ENCODE measurements at places on chromosomes 11 and 22.

GRCh38 chr22:36285017-36285416 is 32.1 kb downstream of the APOL1 start:
- no peak for DNase-seq

GRCh38 chr22:38870312-38870741 is 1.7 kb downstream of the CBX6 start:
- peak; percentile 81 for DNase-seq

- DNase-seq, result no peak
Measured at GRCh38 chr11:11036848-11037732, 179.2 kb upstream of the ZBED5 start.

DNA sequence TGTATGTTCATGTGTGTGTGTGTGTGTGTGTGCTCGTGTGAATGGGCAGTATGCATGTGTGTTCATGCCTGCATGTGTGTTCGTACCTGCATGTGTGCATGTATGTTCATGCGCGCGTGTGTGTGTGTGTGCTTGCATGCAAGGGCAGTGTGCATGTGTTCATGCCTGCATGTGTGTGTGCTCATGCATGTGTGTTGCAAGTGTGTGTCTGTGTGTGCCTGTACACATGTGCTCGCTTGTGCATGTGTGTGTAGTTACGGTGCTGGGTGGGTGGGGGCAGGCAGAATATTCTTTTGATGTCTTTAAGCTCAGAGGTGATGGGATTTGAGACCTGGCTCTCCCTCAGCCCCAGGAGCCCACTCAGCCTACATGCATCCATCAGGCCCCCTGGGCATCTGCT is 822.1 kb downstream of the BRD1 start:
- no peak for DNase-seq

DNA sequence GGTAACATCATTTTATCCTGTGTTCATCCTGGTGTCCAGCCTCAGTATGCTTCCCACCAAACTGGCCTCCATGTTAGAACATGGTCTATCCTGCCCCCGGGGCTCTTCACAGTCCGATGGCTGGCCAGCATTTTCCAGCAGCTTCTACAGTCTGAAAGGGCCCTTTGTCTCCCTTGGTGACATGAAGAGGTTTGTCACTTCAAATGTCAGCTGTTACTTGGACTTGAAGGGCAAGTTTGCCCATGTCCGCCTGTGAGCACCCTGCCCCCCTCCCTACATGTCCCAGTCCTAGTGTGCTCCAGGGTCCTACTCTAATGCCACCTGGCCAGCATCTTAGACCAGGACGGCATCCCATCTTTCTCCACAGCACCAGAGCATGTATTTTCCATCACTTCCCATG is 24.7 kb downstream of the PATZ1 start:
- no peak for DNase-seq

DNA sequence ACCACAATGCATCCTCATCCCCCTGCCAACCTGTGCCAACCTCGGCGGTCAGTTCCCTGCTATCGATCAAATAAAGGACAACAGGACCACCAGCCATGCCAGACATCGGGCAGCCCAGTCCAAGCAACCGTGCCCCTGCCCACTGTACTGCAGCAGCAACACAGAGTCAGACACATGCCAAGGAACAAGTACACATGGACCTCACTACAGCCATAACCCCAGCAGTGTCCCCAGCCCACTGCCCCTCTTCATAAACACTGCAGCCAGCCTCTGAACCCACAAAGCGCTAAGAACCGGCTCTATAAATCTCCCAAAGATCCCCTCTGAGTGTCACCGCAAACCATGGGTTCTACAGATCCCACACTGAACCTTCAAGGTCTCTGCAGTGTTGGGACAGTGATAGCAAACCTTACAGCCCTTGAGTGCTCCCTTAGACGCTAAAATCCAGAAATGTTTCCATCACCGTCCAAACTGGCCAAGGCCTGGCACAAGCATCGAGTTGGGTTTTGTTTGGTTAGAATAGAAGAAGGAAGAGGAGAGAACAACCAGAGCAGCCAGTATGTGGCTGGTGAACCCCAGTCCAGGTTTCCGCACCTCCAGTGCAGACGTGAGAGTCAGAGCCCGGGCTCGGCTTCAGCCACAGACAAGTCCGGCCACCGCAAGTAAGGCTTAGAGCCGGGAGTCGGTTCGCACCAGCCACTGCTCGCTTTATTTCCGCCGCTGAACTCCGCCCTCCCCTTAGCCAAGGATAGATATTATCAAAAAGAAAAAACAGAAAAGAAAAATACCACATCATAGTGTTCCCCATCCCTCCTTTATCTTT is 7.9 kb downstream of the PAX6 start:
- DNase-seq, result no peak

GRCh38 chr22:47309476-47309875 is 547.0 kb downstream of the TBC1D22A start:
- DNase-seq, result no peak

GRCh38 chr11:35986947-35987346 is 43.1 kb downstream of the LDLRAD3 start:
- no peak for DNase-seq

- no peak for DNase-seq
Measured at GRCh38 chr11:2129308-2129698, 9.9 kb downstream of the IGF2 start.

GRCh38 chr11:134558916-134559601 is 147.0 kb upstream of the B3GAT1 start:
- no peak for DNase-seq

GRCh38 chr22:42655693-42656092 is 6.5 kb upstream of the CYB5R3 start:
- DNase-seq, result no peak

- no peak for DNase-seq
Measured at GRCh38 chr11:65055538-65055937, 2.8 kb downstream of the NAALADL1 start.

- no peak for DNase-seq
Measured at GRCh38 chr22:20428496-20429253, 8.9 kb downstream of the SCARF2 start.

- DNase-seq, result no peak
Measured at GRCh38 chr11:71976551-71976950, 22.2 kb upstream of the IL18BP start.

- DNase-seq, result no peak
Measured at GRCh38 chr11:74678041-74678440, 53.2 kb downstream of the CHRDL2 start.

GRCh38 chr22:30348404-30348803 is 8.3 kb downstream of the SF3A1 start:
- no peak for DNase-seq

DNA sequence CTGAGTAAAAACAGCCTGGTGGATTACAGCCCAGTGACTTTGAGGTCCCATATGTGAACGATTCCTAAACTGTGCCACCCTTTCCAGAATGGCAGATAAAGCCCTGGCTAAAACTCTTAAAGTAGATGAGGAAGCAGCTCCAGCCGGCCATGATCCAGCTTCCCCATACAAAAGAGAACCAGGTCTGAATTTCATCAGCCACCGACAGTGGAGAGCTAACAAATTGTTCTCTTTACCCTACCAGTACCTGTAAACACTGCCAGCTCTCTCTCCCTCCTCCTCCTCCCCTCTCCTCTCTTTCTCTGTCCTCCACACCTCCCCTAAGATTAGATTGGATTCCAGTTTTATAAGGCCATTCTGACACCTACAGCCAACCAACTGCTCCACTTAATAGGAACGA is 176.9 kb downstream of the DSCAML1 start:
- no peak for DNase-seq

GRCh38 chr22:45398214-45398613 is 15.2 kb downstream of the SMC1B start:
- no peak for DNase-seq

GRCh38 chr22:37103151-37103550 is 6.4 kb downstream of the TMPRSS6 start:
- DNase-seq, result no peak

DNA sequence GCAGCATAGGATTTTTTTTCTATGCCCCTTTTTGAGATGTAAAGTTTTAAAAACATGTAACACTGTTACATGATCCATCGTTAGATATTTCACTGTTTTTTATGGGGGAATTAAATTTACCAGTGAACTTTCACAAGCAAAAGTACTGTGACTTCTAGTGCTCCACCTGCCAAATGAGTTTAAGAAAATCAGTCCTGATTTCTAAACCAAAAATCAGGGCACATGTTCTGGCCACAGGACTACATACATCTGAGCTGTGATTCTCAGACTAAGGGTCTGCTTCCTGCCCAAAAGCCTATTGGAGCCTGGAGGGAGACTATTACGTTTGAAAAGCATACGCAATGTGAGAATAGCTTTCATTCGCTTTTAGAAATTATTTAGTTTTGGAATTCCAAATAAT is 22.5 kb downstream of the TMPRSS13 start:
- DNase-seq, result no peak

- no peak for DNase-seq
Measured at GRCh38 chr11:71156301-71156700, 96.1 kb downstream of the SHANK2 start.

- DNase-seq, result no peak
Measured at GRCh38 chr11:77402218-77402556, 71.7 kb downstream of the PAK1 start.

GRCh38 chr22:32417906-32418305 is 5.9 kb upstream of the RTCB start:
- no peak for DNase-seq

DNA sequence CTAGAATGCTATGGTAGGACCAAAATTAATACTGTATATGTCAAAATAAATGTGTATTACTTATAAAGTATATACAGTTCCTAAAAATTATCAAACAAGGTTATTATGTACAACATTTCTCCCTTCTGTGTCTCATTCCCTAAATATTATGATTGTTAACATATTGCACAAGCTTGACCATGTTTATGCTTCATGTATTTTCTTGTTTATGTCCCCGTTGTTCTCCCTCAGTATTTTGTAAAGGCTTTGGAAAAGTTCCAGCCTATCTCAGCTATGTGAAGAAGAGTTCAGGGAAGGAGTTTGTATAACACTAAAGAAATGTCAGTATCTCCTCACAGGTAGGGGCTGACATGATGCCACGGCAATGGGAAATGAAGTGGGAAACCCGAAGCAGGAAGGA is 19.6 kb downstream of the ADM start:
- DNase-seq, result no peak

DNA sequence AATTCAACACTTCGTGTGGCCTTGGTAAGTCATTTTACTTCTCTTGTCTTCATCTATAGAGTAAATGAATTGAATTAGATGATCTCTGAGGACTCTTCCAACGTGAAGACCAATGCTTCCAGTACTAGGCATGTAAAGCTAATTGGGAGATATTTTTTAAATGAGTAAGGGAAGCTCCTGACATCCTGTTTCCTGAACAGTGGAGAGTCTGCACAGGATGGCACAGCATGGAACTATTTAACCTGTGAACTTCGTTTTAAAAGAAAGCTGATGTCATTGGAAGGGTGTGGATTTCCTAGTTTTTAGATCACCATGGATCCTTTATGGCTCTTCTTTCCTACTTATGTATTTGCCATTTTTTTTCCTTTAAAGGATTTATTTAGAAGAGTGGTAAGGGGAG is 48.4 kb upstream of the HSD17B12 start:
- no peak for DNase-seq

GRCh38 chr22:19974268-19974861 is 32.7 kb upstream of the TXNRD2 start:
- DNase-seq, result no peak

DNA sequence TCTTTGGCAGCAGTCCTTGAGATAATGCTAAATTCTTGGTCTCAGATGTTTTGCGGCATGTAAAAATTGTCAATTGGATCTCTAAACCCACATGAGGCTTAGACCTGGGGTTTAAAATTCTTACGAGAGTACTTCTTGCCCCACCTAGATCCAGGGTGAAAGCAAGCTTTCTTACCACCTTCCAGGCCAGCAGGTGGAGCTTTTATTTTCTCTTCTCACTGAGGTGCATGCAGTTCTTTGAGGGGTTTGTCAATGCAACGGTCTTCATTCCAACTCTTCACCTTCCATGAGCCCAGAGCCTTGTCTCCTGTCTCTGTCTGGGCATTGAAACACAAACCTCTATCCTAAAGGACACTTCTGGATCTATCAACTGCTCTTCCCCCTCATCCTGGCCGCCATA is 154.1 kb downstream of the MYO18B start:
- no peak for DNase-seq

DNA sequence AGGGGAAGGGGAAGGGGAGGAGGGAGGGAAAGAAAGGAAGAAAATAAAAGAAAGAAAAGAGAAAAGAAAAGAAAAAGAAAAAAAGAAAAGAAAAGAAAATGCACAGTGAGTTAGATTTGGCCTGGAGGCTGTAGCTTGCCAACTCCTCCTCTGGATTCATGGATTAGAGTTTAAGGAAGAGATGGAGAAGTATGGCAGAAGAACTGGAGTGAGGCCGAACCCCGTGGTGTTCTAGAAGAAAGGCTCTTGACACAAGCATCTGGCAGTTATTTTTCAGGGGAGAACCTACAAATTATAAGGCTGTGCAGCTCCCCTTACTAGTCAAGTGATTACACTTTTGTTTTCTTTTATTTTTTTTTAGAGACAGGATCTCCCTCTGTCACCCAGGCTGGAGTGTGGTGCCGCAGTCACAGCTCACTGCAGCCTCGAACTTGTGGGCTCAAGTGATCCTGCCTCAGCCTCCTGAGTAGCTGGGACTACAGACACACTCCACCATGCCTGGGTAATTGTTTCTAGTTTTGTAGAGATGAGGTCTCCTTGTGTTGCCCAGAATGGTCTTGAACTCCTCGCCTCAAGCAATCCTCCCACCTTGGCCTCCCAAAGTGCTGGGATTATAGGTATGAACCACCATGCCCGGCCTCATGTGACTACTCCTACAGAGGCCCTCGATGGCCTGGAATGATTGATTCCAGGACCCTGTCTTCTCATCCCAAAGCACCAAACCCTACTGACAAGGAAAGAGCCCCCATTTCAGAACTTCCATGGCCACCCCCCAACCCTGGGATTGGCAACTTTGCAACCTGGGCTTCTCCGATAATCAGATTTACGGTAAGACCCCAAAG is 19.5 kb downstream of the ZNF74 start:
- DNase-seq, result no peak

GRCh38 chr11:92342886-92343285 is 118.3 kb downstream of the FAT3 start:
- no peak for DNase-seq

DNA sequence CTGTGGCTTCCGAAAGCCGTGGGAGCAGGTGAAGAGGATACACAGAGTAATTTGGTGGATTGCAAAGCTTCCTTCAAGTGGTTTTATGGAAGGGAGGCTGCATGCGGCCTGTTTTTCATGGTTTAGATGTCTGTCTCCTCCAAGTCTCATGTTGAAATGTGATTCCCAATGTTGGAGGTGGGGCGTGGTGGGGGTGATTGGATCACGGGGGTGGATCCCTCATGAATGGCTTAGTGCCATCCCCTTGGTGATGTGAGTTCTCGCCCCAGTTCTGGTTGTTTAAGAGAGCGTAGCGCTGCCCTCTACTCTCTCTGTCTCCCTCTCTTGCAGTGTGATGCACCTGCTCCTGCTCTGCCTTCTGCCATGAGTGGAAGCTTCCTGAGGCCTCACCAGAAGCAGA is 247.8 kb upstream of the B3GAT1 start:
- no peak for DNase-seq

- DNase-seq, result no peak
Measured at GRCh38 chr22:32444068-32444467, 20.2 kb downstream of the BPIFC start.

GRCh38 chr22:18109410-18110193 is 1.0 kb upstream of the TUBA8 start:
- no peak for DNase-seq

All from T-helper 2 cell treated with Interferon-gamma antibody and Interleukin-4, amounts not matched to agents 5 μg/mL and 100 μg/mL, for 36 hours (primary cell).